Glomerular endothelial cell (primary cell): ENCODE measurements at places on chromosomes 4 and X. TPM values are rescaled to one million over a fixed set of nuclear protein-coding genes. Genes with fewer than 3 reads are reported as not detected.

- no peak for DNase-seq
Observed at GRCh38 chr4:780716-781492, 45.0 kb downstream of the CPLX1 start.

The KLHL4 gene
- total RNA-seq = 12.7 and 13.9 TPM in 2 replicates

The WNK3 gene
- 1.1 TPM in 2 replicates for total RNA-seq

DNA sequence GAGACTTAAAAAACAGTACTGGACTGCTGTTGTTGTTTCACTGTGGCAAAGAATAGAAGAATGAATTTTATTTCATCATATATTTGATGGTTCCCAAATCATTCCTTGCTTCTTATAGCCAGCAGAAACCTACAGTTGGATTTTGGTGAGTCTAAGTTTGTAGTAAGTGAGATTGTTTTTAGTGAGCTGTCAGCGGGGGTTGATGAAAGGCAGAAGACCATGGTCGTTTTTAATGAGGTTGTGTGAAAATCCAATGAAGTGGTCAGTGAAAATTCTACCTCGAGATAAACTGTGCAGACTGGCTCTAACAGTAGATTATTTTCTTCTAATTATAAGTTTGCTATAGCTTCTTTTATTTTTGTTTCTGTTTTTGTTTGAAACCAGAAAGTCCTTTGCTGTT is 36.2 kb downstream of the ANAPC4 start:
- DNase-seq = no peak

GRCh38 chr4:108109997-108110416 is 58.7 kb downstream of the LEF1 start:
- no peak for DNase-seq

The SSX4B gene
- not detected in 2 replicates for total RNA-seq

- no peak for DNase-seq
Observed at GRCh38 chr4:175560604-175561003, 251.5 kb downstream of the GPM6A start.

GRCh38 chr4:181793096-181793495 is 450.1 kb upstream of the TENM3 start:
- no peak for DNase-seq

GRCh38 chr4:128709268-128709667 is 100.2 kb upstream of the JADE1 start:
- no peak for DNase-seq

The SYTL4 gene
- total RNA-seq = 10.5 and 24.0 TPM in 2 replicates

DNA sequence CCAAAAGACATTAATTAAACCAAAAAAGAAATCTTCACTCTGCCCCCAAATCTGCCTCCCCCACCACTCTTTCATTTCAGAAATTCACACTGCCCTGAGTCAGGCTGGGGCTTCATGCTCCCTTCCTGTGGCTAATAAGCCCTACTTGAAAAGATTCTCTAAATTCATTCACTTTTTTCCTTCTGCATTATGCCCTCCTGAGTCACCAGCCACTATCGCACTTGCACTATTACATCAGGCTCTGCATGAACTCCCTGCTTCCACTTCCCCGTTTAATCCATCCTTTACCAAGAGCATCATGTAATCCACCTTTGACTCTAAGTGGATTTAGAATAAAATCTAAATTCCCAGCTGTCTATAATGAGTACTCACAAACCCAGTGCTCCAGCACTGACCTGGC is 295.4 kb upstream of the KLF3 start:
- no peak for DNase-seq

The NDST4 gene
- total RNA-seq = not detected in 2 replicates

The MAGEB3 gene
- total RNA-seq = not detected in 2 replicates

DNA sequence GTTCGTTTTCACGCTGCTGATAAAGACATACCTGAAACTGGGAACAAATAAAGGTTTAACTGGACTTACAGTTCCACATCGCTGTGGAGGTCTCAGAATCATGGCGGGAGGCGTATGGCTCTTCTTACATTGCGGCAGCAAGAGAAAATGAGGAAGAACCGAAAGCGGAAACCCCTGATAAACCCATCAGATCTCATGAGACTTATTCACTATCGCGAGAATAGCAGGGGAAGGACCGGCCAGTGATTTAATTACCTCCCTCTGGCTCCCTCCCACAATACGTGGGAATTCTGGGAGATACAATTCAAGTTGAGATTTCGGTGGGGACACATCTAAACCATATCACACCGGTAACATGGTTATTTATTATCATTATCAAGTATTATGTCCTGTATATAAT is 2204.5 kb downstream of the ARAP2 start:
- no peak for DNase-seq

- no peak for DNase-seq
Observed at GRCh38 chrX:39144956-39145355, 343.7 kb downstream of the MID1IP1 start.

The NLGN3 gene
- 0.10 and 0.99 TPM in 2 replicates for total RNA-seq

GRCh38 chr4:55385201-55385649 is 10.5 kb upstream of the TMEM165 start:
- no peak for DNase-seq

The SLC2A9 gene
- 3.0 and 3.8 TPM in 2 replicates for total RNA-seq

DNA sequence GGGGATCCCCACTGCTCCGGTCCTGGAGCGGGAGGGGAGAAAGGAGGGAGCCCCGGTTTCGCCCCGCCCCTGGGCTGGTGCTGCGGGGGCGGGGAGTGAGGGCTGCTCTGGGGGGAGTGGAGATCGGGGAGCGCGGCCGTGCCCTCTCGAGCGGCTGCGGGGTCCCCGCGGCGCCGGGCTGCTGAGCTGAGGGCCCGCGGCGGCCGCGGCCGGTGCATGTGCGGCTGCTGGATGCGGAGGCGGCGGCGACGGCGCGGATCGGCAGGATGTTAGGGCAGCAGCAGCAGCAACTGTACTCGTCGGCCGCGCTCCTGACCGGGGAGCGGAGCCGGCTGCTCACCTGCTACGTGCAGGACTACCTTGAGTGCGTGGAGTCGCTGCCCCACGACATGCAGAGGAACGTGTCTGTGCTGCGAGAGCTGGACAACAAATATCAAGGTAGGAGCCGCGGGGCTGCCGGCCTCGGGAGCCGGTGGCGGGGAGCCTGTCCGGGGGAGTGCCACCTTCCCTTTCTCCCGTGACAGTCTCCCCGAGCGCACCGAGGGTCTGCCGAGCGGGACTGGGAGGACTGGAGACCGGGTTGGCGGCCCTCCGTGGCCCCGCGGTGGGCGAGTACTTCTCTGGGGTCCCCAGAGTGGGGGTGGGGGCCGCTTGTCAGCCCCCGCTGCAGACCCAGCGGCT is at the start of gene ING2:
Gene ING2, plus strand, starts transcription at position 129 of the 681 bp plus-strand sequence. Its CDS starts 138 bp downstream, at position 267.
- no peak for DNase-seq

GRCh38 chrX:39883666-39884065 is 214.1 kb downstream of the BCOR start:
- DNase-seq = no peak

The USP27X gene
- 2.1 and 2.5 TPM in 2 replicates for total RNA-seq

- no peak for DNase-seq
Observed at GRCh38 chrX:18654875-18655836, 16.8 kb downstream of the RS1 start.
